RWPE2 (cell line): ENCODE measurements at places on chromosomes 16 and 17.

GRCh38 chr17:75507733-75508719 lies 7.3 kb downstream of the CASKIN2 start:
- H3K4me1 ChIP-seq = peaks cover 3% of the 10 kb centered on the region
- no peak overlapping the region for H3K27ac ChIP-seq
- DNase-seq = no peak
- H3K4me3 ChIP-seq = no peak overlapping the region
- no peaks in the 10 kb centered on the region for H3K27me3 ChIP-seq

- H3K27ac ChIP-seq = no peak overlapping the region
- H3K27me3 ChIP-seq = no peaks in the 10 kb centered on the region
These were observed 1.8 kb upstream of the QPRT start for GRCh38 chr16:29676989-29677785.

DNA sequence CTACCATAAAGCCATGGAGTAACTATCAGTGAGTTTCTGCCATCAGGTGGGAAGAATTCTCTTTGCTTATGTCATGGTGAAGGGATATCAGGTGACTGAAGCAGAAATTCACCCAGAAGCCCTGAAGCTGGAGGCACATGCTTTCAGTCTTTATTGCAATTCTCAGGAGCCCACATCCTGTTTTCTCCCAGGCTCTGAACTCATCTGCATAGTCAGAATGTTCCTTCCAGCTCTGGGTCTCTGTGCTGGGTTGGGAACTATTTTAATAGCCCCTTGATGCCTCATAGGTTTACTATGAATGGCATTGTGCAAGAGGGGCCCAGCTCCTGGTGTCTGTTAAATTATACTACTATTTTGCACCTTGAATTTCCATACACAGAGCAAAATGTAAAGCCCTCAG lies 198.4 kb upstream of the SOX9 start:
- H3K4me1 ChIP-seq = peaks cover 44% of the 10 kb centered on the region
- H3K27me3 ChIP-seq = no peaks in the 10 kb centered on the region
- no peaks in the 10 kb centered on the region for H3K36me3 ChIP-seq
- H3K4me3 ChIP-seq = no peak overlapping the region
- peak; percentile 73 for DNase-seq
- H3K27ac ChIP-seq = peak overlapping the region; percentile 90

- no peaks in the 10 kb centered on the region for H3K36me3 ChIP-seq
- no peaks in the 10 kb centered on the region for H3K4me1 ChIP-seq
- H3K4me3 ChIP-seq = peak within 1 kb of the TSS; percentile 8
These were observed at the start of gene HBQ1 for GRCh38 chr16:180101-180675. Gene HBQ1, plus strand, starts transcription at chr16:180459. Its CDS starts 28 bp downstream, at chr16:180487.

DNA sequence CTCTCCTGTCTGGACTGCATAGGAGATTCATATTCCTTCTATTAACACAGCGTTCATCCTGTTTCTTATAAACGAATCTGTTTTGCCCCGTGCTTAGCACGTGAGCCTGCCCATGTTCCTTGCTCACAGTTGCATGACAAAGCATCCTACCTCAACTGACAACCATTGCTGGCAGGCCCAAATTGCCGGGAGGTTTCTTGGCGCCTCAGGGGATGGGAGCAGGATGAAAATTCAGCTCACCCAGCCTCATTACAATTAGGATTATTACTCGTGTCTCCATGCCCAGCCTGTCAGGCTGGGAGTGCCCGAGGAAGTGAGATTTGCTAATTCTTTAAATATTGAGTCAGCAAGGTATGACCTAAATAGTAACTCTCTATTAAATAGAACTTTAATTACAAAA lies 36.7 kb upstream of the HELZ start:
- peak; percentile 76 for DNase-seq
- H3K4me3 ChIP-seq = no peak overlapping the region
- H3K36me3 ChIP-seq = no peaks in the 10 kb centered on the region
- peak overlapping the region; percentile 83 for H3K27ac ChIP-seq
- peaks cover 27% of the 10 kb centered on the region for H3K4me1 ChIP-seq

DNA sequence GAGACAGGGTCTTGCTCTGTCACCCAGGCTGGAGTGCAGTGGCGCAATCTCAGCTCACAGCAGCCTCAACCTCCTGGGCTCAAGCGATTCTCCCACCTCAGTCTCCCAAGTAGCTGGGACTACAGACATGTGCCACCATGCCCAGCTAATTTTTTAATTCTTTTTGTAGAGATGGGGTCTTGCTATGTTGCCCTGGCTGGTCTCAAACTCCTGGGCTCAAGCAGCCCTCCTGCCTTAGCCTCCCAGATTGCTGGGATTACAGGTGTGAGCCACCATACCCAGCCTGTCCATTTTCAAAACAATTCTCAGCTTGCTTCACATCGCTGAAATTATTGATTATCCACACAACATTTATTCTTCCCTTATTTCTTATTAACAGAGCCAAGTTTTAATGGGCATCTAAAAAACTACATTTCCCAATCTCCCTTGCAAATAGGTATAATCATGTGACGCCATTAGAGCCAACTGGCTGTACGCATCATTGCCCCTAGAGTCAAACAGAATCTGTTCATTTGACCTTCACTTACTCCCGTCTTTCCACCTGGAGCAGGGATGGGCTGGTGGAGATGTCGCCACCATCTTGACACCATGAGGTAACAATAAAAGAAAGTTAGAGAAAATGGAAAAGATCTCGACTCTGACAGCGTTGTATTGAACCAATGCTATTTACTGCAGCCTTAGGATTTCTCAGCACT lies 148.0 kb upstream of the FOXF1 start:
- no peak for DNase-seq
- peak overlapping the region; percentile 52 for H3K27ac ChIP-seq
- peaks cover 56% of the 10 kb centered on the region for H3K27me3 ChIP-seq
- no peaks in the 10 kb centered on the region for H3K36me3 ChIP-seq
- peaks cover 4% of the 10 kb centered on the region for H3K4me1 ChIP-seq
- H3K4me3 ChIP-seq = no peak overlapping the region

DNA sequence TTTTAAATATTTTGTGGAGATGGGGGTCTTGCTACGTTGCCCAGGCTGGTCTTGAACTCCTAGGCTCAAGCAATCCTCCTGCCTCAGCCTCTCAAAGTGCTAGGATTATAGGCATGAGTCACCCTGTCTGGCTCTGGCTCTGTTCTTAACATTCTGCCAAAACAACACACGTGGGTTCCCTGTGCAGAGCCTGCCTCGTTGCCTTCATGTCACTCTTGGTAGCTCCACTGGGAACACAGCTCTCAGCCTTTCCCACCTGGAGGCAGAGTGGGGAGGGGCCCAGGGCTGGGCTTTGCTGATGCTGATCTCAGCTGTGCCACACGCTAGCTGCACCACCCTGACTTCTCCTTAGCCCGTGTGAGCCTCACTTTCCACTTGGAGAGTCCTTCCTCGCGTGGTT lies 19.3 kb downstream of the CRISPLD2 start:
- H3K4me1 ChIP-seq = peaks cover 18% of the 10 kb centered on the region
- H3K27ac ChIP-seq = no peak overlapping the region
- no peaks in the 10 kb centered on the region for H3K27me3 ChIP-seq
- H3K4me3 ChIP-seq = no peak overlapping the region

DNA sequence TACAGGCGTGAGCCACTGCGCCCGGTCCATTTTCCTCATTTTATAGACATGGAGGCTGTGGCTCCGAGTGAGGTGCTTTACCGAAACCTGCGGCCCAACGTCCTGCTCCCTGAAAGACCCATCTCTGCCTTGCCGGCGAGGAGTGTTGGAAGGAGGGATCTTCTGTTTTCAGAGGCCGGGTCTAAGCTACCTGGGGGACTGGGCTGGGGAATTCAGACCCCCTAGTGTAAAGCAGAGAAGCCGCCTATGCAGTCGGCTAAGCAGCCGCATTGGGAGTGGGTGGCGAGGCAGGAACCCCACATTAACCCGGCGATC lies 16.3 kb downstream of the MEOX1 start:
- no peaks in the 10 kb centered on the region for H3K27me3 ChIP-seq
- no peak overlapping the region for H3K4me3 ChIP-seq
- H3K27ac ChIP-seq = no peak overlapping the region
- H3K4me1 ChIP-seq = no peaks in the 10 kb centered on the region

- no peak overlapping the region for H3K27ac ChIP-seq
- no peaks in the 10 kb centered on the region for H3K4me1 ChIP-seq
- H3K4me3 ChIP-seq = no peak overlapping the region
- no peaks in the 10 kb centered on the region for H3K27me3 ChIP-seq
These were observed 17.2 kb downstream of the KATNB1 start for GRCh38 chr16:57752581-57753447.

- H3K4me1 ChIP-seq = peaks cover 4% of the 10 kb centered on the region
- H3K4me3 ChIP-seq = no peak overlapping the region
- no peaks in the 10 kb centered on the region for H3K27me3 ChIP-seq
- no peak for DNase-seq
These were observed 26.1 kb upstream of the DHRS7B start for GRCh38 chr17:21100636-21101035.

DNA sequence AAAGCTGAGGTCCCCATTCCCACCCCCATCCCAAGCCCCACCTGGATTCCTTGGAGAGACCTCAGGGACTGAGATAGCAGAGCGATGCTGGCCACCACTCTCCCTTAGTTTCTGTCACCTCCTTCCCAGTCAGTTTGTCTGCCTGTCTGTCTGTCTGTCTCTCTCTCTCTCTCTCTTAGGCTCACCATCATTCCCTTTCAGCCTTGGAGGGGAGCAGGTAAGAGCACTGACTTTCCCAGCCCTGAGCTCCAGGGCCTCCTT lies 5.9 kb downstream of the CD300LB start:
- DNase-seq = no peak
- H3K27me3 ChIP-seq = peaks cover 9% of the 10 kb centered on the region
- no peak overlapping the region for H3K4me3 ChIP-seq
- no peak overlapping the region for H3K27ac ChIP-seq

GRCh38 chr16:87052506-87052905 lies 264.7 kb downstream of the C16orf95 start:
- H3K27me3 ChIP-seq = no peaks in the 10 kb centered on the region
- H3K36me3 ChIP-seq = no peaks in the 10 kb centered on the region
- no peak for DNase-seq

GRCh38 chr17:3890082-3890877 lies 2.6 kb downstream of the CAMKK1 start:
- H3K36me3 ChIP-seq = no peaks in the 10 kb centered on the region
- H3K27ac ChIP-seq = peak overlapping the region; percentile 78
- no peaks in the 10 kb centered on the region for H3K27me3 ChIP-seq
